ENCODE measurements at places on chromosomes 6 and 20.

- DNase-seq: no peak
Observed at GRCh38 chr6:41236276-41236675, 8.1 kb downstream of the TREML4 start.

- DNase-seq: no peak
Observed at GRCh38 chr6:7787137-7787608, 61.3 kb downstream of the BMP6 start.

GRCh38 chr20:57481281-57481711 lies 43.6 kb downstream of the CTCFL start:
- peak; percentile 25 for DNase-seq

GRCh38 chr6:33566182-33567084 lies 13.6 kb downstream of the BAK1 start:
- DNase-seq: no peak

DNA sequence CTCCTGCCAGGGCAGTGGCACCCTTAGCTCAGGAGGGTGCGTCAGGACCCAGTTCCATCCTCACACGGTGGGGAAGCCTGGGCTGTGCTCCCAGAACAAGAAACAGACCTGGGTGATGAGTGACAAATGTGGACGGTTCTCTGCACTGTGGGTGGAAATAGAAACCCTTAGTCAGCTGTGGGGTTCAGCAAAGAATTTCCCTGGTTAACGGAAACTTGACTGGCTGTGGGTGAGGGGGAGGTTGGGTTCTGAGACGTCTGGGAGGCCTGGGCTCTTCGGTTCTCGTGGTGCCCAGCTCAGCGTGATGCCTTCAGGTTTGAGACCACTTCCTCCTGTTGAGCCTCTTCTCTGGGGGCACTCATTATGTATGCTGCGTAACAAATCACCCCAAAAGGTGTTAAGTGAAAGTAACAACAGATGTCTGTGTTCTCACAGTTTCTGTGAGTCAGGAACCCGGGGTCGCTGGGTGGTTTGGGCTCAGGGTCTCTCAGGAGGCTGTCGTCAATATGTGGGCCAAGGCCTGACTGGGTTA lies 53.1 kb upstream of the FAM83D start:
- peak; percentile 78 for DNase-seq

- DNase-seq: no peak
Observed at GRCh38 chr20:1449370-1449769, 17.3 kb downstream of the NSFL1C start.

DNA sequence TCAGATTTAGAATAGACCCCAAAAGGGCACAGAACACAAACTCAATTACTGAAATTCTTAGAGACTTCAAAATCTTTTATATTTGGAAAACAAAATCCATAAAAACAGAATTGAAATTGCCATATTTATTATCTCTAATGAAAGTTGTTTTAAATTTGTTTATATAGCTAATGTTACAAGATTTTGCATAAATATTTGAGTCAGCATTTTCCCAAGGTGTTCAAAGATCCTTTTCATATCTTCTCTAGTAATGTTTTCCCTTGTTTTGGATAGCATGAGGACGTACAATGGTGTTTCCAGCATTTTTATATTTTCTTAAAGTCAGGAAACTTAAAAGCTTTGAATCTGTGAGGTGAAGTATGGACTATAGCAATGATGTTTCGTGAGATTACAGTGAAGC lies 235.2 kb upstream of the EPHA7 start:
- no peak for DNase-seq

DNA sequence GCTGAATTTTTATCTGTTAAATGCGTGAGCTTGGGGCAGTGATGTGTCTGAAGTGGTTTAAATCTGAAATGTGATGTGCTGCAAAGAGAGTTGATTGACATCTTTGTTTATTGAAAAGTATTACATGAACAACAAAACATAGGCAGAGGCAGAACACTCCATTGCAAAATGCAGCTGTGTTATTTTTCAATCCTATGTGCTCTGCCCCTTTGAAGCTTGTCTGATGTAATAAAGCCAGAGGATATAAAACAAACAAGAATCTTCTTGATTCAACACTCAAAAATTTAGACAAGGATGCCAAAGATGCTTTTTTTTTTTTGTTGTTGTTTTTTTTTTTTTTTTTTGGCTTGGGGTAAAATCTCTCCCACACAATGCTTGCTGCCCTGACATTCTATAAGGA lies 482.4 kb upstream of the MMS22L start:
- no peak for DNase-seq

DNA sequence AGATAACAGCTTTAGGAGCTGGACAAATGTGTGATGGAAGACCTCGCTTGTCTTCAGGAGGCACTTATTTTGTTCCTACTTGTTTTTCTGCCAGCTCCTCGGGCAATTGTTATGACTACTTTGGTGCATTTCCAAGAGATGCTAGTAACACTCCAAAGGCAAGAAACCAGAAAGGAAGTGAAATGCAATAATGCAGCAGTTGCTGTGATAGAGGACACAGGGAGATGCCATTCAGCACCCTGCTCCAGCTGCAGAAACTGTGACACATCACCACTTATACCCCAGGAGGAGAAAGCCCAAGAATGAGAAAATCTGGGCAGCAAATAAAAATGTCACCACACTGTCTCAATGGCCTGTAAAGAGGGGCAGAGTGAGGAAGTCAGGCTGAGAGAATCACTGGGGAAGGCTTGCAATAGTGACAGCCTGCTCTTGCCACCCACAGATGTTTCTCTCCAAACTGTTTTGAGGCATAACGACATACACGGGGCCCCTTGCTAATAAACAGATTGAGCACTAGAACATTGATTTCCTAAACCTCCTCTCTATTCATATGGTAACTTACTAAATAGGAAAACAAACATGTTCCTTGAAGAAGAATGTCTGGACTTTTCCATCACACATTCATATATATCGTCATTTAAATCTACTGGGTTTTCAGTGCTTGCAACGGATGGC lies 231.0 kb upstream of the PRND start:
- no peak for DNase-seq

DNA sequence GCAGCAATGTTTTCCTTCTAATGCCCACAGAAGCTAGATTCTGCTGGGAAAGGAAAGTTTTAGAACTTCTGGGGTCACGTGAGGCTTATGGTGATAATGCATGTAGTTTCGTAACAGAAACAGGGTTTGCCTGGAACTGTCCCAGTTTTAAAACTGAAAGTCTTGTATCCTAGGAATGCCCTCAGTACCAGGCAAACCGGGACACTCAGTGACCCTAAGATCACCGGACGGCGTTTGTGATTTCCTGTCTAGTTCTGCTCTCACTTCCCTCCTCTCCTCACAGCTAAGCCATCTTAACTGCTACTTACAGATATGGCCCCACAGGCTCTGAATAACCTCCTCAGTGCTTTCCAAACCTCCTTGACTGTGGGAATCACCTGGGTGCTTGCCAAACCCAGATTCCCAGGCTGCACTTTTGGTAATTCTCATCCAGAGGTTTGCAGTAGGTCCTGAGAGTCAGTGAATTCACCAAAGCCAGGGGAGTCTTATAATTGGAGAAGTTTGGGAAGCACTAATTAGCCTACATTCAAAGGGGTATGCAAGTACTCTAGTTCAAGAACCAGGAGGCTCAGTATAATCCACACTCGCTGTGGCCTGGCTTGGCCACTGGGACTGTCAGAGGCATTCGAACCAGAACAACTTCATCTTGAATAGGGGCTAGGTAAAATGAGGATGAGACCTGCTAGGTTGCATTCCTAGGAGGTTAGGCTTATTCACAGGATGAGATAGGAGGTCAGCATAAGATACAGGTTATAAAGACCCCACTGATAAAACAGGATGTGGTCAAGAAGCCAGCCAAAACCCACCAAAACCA lies 231.6 kb upstream of the MYLIP start:
- no peak for DNase-seq

DNA sequence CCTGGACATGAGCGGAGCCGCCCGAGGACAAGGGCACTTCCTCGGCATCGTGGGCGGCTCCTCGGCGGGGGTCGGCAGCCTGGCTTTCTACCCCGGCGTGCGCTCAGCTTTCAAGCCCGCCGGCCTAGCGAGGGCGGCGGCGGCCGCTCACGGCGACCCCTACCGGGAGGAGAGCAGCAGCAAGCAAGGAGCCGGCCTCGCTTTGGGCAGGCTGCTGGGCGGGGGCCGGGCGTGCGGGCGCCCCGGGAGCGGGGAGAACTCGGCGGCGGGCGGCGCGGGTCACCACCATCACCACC lies 6.7 kb downstream of the PRDM13 start:
- DNase-seq: no peak

GRCh38 chr20:57065646-57066045 lies 200.8 kb downstream of the BMP7 start:
- no peak for DNase-seq

DNA sequence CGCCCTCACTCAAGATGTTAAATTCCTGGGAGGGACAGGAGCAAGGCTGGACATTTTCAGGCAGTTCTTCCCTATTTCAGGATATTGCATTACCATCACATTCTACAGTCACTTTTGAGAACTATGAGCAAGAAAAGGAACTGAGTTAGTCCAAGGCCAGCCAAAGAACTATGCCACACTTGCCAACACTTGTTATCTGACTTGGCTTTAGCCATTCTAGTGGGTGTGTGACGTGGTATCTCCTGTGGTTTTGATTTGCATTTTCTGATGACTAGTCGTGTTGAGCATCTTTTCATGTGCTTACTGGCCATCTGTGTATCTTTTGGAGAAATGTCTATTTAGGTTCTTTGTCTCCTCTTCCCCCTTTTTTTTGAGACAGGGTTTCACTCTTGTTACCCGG lies 12.0 kb downstream of the XRN2 start:
- DNase-seq: peak; percentile 20

GRCh38 chr6:3546121-3546520 lies 89.3 kb upstream of the SLC22A23 start:
- DNase-seq: no peak

GRCh38 chr6:2733324-2733723 lies 17.4 kb downstream of the MYLK4 start:
- DNase-seq: peak; percentile 60

DNA sequence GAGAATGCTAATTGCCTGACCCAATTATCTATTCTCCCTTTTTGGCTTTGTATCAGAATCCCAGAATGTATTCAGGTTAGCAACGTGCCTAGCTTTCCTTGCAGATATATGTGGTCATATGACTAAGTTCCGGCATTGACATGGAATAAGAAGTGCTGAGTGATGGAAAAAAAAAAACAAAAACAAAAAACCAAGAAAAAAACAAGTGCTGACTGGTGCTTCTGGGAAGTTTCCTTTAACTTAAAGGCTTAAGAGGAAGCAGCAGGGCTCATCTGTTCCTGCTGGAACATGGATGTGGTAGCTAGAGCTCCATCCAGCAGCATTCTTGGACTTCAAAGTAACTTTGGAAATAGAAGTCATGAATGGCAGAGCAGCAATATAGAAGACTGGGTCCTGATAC lies 10.4 kb upstream of the RPF2 start:
- no peak for DNase-seq

DNA sequence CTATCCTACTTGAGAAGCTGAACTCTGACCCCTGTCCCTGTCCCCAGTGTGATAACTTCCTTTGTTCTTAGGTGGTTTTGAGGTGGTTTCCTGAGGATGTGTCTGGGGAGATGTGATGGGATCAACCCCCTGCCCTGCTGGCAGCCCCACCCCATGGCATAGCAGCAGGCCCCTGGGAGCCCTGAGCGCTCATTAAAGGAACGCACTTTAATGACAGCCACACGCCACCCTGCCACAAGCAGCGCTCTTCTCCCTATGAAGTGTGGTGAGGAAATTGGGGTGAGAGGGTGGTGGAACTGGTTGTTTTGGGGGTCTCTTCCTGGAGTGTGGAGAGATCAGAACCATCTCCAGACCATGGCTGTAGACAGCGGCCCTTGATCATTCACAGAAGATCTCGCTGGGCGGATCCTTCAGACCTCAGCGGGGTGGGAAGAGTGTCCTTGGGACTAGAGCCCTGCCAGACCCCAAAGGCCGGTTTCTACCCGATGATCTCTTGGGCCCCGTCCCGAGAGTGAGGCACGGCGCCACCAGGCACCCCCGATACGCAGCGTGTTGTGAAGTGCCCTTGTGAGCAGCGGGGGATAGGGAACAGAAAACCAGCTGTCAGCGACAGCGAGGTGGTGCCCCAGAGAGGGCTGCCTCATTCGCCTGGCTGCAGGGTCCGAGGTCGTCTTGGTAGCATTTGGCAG lies 45.4 kb downstream of the SYNJ2 start:
- no peak for DNase-seq

- no peak for DNase-seq
Observed at GRCh38 chr6:147881432-147881831, 372.9 kb downstream of the SAMD5 start.

GRCh38 chr6:20688710-20689500 lies 154.6 kb downstream of the CDKAL1 start:
- no peak for DNase-seq

DNA sequence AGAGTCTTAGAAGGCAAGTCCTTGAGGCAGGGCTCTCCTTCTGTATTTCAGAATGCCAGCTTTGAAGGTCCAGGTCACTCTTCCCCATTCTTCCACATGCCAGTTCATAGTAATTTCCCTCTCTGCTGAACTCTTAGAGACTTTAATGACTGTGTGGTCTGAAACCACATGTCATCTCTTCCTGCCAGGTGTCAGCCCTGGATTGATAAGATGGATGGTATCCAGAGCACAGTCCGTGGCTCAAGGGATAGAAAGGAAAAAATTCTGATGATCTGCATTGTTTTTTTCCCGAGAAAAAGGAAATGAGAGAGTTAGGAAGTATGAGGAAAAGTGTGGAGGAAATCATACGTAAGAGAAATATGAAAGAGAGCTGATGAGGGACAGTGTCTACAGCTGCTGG lies 250.9 kb downstream of the TPBG start:
- DNase-seq: no peak

GRCh38 chr6:11333132-11333849 lies 100.8 kb upstream of the NEDD9 start:
- DNase-seq: no peak

DNA sequence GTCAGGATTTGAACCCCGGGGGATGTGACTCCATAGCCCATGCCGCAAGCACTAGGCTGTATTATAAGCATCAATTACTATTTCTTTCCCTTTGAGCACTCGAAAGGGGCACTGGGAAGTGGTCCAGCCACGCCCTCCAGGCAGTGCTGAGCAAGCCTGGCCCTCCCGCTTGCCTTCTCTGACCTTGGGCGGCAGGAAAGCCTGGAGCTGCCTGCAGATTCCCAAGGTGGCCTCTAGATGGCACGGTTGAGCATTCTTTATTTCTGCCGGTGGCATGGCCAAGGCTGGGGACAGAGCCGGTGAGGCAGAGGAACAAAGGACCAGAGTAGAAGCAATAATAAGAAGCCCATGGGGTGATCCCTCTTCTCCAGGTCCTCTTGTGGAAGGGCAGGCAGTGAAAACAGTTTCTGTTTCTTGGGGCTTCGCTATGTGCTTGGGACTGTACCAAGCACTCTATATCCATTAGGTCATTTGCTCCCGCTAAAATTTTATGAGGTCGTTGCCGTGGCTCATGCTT lies 32.0 kb downstream of the ARHGAP40 start:
- DNase-seq: peak; percentile 60

- no peak for DNase-seq
Observed at GRCh38 chr6:90197854-90198496, 98.7 kb downstream of the BACH2 start.

DNA sequence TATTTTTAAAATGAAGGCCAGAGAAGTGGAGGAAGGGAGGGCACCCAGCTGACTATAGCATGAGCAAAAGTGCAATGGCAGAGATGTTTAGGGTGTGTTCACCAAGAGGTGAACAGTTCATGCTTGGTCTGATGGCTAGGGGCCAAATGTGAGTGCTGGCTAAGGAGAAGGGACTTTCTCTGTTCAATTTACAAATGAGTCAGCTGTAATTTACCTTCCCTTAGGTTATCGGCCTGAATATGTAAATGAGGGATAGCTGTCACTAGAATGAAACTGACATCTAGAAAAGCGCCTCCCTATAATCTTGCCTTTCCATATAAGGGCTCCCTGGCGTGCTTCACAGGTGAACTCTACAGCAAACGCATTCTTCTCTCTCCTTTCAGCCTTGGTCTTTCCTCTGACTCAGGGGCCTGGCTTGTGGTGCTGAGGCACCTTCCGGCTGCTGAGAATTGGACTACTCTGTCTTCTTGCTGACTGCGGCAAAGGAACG lies 114.7 kb upstream of the BACH2 start:
- DNase-seq: peak; percentile 88
